HT1080 (cell line): ENCODE measurements at places on chromosomes 16 and 17.

GRCh38 chr17:55271958-55272710 lies 7.4 kb downstream of the HLF start:
- no peak for DNase-seq

- no peak for DNase-seq
Measured at GRCh38 chr17:7846063-7846735, 8.7 kb upstream of the TMEM88 start.

GRCh38 chr17:17474341-17474740 lies 2.5 kb upstream of the MED9 start:
- no peak for DNase-seq

DNA sequence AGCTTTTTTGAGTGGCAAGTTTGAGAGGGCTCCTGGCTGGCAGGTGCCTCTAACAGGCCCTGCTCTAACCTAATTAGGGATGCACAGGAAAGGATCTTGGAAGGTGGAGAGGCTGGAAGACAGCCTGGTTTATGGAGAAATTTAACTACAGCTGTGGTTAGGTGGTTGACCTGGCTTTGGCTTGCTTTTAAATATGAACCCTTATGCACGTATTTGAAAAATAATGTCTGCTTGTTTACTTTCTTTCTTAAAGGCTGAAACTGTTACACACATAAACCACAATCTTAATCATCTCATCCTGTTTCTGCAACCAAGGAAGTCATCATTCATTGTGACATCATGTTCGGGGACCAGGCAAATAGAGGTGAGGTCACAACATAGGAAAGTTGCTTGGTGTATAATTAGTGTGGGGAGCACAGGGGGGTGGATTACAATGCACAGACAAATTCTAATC lies 23.1 kb upstream of the DHRS13 start:
- DNase-seq = peak; percentile 95

DNA sequence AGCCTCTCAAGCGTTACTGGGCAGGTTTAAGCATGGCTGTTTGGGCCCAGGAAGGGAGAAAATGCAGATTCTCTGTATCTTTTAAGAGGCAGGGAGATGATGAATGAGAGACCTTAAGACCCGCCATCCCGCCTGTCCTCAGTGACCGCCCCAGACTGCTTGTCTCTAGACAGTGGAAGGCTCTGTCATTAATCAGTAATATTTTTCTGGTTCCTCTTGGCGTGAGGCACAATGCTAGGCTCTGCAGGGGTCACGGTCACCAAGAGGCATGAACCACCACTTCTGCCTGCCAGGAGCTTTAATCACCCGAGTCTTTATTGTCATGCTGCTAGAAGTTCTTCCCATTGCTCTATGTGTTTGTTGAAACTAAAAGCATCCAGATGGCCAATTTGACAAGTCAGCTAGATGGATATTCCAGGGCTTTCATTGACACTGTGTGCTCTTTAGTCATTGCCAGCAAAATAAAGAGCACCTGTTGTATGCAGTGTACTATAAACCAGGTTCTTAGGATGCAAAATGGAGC lies 3.2 kb downstream of the SLC6A2 start:
- DNase-seq = no peak

GRCh38 chr16:35196313-35196712 lies 1736.9 kb downstream of the TP53TG3F start:
- no peak for DNase-seq

DNA sequence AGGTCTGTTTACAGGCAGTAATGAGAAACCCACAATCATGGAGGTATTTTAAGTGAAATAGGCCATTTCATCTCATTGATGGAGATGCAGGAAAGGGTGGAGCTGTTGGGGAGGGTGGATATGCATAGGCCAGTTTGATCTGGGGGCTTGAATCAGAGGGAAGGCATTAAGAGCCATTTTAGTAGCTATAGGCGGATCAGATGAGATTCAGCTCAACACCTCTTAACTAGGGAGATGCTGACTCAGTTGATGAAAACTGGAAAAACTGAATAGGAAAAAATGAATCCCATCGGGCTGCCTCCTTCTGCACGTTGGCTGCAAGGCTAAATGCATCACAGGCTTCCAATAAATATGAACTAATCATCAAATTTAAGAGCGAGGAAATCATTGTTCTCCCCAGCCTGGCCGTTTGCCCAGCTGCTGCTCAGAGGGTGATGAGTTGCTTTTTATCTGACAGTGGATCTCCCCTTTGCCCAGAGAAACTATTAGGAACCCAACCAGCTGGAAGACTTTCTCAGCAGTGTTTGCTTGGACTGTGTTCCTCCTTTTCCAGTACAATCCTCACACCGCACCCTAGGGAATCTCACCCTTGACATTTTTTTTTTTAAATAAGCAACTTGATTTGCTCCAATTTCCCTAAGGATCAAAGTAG lies 149.6 kb downstream of the SOX9 start:
- DNase-seq = no peak

- DNase-seq = peak; percentile 45
Measured at GRCh38 chr17:50872710-50873424, 6.7 kb upstream of the TOB1 start.

DNA sequence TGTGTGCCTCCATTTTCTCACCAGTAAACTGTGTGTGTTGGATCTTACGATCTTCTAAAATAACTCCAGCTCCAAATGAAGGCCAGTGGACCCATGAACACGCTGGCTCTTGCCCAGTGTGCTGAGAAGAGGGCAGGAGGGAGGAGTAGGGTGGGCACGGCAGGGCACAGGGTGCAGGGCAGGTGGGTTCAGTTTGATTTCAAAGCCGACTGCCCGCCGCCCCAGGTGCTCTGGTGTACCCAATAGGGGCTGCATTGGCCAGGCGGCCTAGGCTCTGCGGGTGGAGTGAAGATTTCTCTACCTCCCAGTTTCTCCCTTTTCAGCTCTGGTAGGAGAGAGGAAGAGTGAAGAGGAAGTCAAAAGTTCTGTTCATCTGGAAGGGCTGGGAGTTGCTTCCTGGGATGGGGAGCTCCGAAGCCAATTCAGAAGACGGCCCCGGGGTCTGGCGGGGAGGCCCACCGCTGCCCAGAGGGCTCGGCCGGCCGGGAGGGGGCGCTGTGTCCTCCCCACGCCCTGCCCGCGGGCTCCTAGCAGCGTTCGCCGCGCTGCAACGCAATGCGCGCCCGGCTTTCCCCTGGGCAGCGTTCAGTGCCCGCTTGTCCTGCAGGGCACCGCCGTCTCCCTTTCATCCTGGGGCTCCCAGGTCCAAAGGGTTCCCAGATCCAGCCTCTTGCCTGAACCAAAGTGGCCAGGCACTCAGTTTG lies 1.1 kb upstream of the CRHR1 start:
- DNase-seq = no peak

- no peak for DNase-seq
Measured at GRCh38 chr17:82188001-82188961, 24.4 kb downstream of the CCDC57 start.

- DNase-seq = no peak
Measured at GRCh38 chr16:54987081-54987480, 56.4 kb downstream of the IRX5 start.

GRCh38 chr16:72838586-72838910 lies 209.4 kb downstream of the ZFHX3 start:
- no peak for DNase-seq

GRCh38 chr16:50509521-50510341 lies 38.5 kb upstream of the NKD1 start:
- peak; percentile 40 for DNase-seq

GRCh38 chr16:30659507-30660423 lies 1.5 kb downstream of the FBRS start:
- DNase-seq = no peak

- DNase-seq = no peak
Measured at GRCh38 chr16:89178453-89179147, 7.1 kb downstream of the CDH15 start.

GRCh38 chr17:2856727-2857126 lies 60.5 kb downstream of the RAP1GAP2 start:
- DNase-seq = no peak

- no peak for DNase-seq
Measured at GRCh38 chr17:73901661-73902415, 257.6 kb upstream of the SDK2 start.

- DNase-seq = no peak
Measured at GRCh38 chr16:12163970-12164369, 187.4 kb downstream of the SNX29 start.

DNA sequence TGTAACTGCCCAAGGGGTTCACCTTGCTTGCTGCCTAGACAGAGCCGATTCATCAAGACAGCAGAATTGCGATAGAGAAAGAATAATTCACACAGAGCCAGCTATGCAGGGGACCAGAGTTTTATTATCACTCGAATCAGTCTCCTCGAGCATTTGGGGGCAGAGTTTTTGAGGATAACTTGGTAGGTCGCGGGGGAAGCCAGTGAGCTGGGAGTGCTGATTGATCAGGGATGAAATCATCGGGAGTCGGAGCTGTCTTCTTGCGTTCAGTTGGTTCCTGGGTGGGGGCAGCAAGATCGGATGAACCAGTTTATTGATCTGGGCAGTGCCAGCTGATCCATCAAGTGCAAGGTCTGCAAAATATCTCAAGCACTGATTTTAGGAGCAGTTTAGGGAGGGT lies 9.1 kb downstream of the ITGAM start:
- DNase-seq = no peak
